NCI-H524 (cell line): ENCODE measurements at places on chromosomes 2 and 18.

DNA sequence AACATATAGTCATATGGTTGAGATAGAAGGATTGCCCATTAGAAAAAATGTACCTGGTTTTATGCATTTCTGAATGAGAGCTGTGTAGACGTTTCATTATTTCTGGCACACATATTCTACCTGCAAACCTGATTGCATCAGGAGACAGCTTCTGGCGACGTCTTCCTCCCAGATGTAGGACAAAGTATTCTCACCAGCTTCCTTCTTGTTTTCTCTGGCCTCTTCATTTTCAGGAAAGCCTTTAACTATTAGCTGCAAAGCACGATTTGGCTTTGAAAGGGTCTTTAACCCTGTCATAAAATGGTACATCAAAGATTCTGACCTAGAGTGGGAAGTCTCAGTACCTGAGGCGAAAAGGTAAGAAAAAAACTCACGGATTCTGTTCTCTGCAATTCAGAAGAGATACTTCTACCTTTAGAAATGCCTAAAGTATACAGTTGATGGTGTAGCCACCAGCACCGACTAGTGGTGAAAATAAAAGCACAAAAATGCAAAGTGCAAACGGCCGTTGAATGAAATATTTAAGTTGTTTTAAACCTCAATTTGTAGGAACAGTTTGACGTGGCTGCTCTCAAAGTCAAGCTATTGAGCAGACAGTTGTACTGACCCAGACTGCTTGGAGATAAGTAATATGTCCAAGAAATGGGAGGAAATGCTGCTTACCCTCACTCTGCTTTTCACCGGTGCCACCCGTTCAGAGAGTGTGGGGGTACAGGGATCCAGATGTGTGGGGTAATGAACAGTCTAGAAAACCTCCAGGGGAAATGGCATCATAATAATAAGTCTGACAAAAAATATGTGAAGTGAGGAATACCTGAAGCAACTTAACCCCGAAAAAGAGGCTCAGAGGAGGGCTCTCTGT, 20.2 kb downstream of the IL18RAP start:
- DNase-seq, result peak; percentile 35

- no peak for DNase-seq
These were observed 38.3 kb upstream of the RNU4ATAC start for GRCh38 chr2:121492409-121492808.

- no peak for DNase-seq
These were observed 50.0 kb downstream of the LPIN1 start for GRCh38 chr2:11796190-11797171.

DNA sequence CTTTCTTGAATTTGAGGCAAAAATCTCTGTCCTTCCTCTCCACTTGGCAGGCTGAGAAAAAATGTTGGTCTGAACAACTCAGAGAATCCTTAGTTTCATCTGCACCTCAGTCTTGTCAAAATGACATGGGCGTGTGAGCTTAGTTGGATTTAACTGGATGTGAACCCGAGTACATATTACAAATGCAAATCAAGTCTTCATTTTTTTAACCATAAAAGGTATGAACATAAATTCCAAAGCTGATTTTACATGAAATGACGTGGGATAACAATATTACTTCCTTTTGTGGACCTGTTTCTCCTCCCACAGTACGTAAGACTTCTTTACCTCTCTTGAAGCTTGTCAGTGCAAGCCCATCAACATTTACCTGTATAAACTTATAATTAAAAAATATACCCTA, 32.6 kb upstream of the RND3 start:
- DNase-seq, result no peak

DNA sequence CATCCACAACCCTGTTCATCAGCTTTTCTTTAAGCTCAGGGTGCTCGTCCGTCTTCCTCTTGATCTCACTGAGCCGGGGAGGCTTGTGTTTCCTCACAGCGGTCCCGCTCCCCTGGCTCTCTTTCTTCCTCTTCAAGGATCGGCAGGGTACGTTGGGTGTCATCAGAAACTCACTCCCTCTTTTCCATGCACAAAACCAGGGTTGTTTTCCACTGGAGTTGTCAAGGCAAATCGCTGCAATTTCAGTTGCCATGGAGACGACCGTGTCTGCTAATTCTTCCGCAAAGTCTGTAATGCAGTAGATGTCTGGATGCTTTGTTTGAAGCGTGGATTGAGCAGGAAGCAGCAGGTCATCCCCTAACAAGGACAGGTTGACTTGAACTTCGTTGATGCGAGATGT, 146.4 kb downstream of the DAW1 start:
- no peak for DNase-seq

GRCh38 chr2:67760995-67761394, 301.8 kb downstream of the C1D start:
- no peak for DNase-seq

DNA sequence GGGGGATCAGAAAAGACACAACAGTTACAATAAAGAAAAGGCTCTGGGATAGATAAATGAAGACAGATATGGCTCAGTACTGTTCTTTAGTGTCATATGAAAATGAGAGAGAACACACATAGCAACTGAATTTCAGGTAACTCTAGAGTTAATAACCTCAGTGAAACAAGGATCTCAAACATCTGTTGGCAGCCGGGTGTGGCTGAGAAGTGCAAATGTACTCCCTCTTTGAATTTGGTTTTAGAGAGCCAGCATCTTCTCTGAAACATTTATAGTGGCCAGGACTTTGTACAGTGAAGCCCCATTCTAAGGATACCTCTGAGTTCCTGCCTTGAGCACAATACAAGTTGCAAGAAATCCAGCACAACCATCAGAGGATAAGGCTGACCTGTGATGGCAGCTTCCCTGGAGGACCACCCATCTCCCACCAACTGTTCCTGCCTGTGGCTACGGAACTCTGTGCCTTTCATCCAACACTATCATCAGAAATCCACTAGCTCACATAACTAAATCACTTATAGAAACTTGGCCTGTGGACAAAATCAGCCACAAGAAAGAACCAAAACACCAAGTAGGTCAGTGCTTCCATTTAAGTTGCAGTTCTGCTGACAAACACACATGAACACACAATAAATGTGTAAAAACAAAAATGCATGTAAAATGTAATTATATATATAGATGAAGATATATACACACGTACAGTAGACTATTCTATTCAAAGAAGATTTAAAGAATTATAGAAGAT, 37.3 kb upstream of the PEX13 start:
- peak; percentile 4 for DNase-seq

GRCh38 chr18:51345848-51346391, 148.4 kb upstream of the MEX3C start:
- no peak for DNase-seq

- DNase-seq, result peak; percentile 82
These were observed 228.0 kb downstream of the ATAD2B start for GRCh38 chr2:23698721-23699579.

- DNase-seq, result no peak
These were observed 114.5 kb downstream of the ERBB4 start for GRCh38 chr2:212424082-212424481.

DNA sequence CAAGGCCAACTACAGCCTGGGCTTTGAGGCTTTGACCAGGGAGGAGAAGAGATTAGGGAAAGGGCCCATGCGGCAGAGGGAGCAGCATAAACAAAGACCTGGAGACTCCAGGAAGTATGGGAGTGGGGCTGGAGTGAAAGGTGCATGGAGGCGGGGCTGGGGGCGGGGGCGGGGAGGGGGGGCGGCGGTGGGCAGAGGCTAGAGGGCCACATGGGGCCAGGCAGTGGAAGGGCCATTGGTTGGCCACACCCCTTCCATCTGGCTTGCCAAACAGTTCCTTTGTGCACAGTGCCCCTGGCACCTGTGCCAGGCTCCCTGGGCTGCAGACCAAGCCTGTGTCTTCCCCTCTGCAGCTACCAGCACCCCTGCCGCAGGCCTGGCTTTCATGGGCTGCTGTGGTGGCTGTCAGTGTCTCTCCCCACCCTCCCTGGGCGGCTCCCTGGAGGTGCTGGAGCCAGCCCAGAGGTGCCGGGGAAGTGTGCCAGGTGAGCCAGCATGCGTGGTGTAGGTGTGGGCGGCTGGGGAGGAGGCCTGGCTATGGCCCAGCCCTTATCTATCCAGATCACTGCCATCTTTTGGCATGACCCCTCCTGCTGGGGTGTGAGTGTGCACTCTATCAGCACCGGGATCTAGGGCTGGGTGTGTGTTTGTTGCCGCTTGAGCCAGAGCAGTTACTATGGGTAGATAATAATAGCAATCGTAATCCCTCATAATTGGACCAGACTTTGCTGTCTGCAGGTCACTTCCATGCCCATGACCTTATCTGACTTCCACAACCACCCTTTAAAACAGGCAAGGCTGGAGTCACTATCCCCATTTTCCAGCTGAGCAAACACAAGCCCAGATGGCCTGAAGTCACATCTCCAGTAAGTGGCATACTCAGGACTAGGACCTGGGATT, 30.5 kb downstream of the DNMT3A start:
- peak; percentile 84 for DNase-seq

GRCh38 chr2:9952856-9953503, 1.5 kb downstream of the GRHL1 start:
- DNase-seq, result no peak

DNA sequence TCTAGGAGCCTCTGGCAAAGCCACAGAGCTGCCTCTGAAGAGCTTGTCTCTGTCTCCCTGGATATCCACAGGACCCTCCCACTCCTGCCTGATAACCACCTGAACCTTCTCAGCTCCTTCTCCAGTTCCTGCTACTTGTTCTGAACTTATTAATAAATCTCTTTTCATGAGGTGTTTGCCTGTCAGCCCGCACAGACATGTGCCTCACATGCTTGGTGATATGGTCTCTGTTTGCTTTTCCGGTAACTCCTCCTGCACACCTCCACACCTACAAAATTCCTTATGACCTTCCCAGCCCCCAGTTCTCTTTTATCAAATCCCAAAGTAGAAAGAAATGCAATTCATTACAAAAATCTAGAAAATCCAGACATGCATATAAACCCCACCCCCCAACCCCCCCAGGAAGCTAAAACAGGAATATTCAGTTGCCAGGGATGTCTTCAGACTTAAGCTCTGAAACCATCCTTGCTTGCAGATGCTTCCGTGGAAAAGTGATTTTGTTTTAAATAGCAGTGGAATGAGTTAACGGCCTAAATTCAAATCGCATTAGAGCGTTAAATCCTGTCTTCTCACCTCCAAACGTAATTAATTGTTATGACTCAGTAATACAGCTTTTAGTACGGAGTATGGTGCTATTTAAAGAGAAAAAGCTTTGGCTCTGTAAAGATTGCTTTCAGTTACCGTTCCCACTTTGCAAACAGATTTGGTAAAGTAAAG, 2.1 kb upstream of the PID1 start:
- DNase-seq, result no peak
